ENCODE measurements at places on chromosomes 2 and 18.

GRCh38 chr18:57587098-57587661 is 678 bp upstream of the FECH start:
- DNase-seq: no peak

- no peak for DNase-seq
Observed at GRCh38 chr2:149375801-149376361, 45.5 kb downstream of the LYPD6 start.

DNA sequence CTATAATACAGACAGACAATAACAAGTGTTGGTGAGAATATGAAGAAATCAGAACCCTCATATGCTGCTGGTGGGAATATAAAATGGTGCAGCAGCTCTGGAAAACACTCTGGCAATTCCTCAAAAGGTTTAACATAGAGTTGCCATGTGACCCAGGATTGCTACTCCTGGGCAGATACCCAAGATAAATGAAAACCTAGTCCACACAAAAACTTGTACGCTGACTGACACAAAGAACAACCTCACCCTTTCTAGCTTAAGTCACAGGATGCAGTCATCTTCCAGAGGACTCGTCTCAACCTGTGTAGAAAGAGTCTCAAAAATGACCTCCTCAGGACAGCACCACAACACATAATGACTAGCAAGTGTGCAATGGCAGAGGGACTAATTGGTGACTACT is 71.6 kb upstream of the ACAA2 start:
- no peak for DNase-seq

GRCh38 chr18:47883771-47884413 is 46.6 kb downstream of the SMAD2 start:
- DNase-seq: no peak

GRCh38 chr18:64090876-64091275 is 58.0 kb downstream of the LINC00305 start:
- no peak for DNase-seq

DNA sequence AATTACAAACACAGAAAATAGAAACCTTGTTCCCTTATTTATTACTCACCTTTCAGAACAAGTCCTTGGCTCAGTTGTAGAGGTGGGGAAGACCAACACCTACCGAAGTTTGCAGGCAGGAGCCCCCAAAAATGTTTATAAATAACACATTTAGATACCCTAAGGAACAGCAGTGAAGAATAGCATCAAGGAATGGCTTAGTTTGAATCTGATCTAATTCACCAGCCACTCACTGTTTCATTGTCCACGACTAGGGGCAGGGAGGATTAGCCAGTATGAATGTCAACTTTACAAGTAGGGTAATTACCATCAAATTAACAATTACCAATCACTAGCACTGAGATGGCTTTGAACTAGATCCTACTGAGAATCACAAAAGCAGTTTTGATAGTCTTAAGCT is 65.4 kb downstream of the PRPF40A start:
- DNase-seq: no peak

DNA sequence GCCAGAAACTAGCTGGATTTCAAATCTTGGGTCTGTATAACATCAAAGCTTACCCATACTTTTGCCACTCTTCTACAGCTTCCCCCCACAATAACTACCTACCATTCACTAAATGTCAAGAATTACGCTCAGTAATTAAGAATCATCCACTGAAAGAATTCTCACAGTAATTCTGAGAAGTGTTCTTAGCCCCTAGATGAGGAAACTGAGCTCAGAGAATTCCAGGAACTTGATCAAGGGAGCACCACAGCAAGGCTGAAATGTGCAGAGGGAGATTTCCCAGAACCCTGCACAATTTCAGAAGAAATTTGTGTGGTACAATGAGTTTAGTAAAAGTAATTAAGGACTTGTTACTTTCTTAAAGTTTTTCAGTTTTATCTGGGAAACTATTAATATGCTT is 194.5 kb upstream of the STK17B start:
- no peak for DNase-seq

DNA sequence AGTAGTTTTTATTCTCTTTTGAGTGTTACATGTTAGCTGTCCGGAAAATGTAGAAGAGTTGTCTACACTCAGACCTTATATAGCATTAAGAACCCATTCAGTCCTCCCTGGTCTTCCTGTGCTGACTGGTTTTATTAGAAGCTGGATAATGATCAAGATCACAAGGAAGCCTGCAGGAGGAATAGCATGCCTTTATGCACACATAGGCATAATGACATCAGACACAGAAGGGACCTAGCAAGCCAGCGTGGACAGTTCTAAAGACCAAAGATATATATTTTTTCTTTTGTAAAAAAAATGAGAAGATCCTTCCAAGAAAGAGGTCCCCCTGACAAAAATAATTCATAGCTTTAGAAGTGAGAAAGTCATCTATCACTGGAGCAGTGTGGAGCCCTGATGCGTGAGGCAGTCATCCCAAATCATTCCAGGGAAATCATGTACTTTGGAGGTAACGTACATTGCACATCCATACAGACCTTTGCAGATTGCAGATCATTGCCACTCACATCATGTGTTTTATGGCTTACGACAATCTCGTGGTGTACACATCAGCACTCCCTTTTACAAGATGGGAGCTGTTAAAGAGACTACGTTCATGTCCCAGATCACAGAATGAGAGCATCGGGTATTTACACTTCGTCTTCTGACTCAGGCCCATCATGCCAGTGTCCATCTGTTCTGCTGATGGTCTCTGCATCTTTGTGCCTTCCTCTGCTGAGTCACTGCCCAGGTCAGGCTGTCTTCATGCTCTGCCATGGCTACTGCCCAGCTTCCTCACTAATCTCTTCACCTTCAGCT is 334.0 kb downstream of the SOCS6 start:
- DNase-seq: no peak

- DNase-seq: no peak
Observed at GRCh38 chr2:10522170-10522448, 74.0 kb upstream of the ODC1 start.

GRCh38 chr2:75528221-75528977 is 32.3 kb downstream of the EVA1A start:
- no peak for DNase-seq

GRCh38 chr18:3358310-3358709 is 91.7 kb upstream of the TGIF1 start:
- no peak for DNase-seq

DNA sequence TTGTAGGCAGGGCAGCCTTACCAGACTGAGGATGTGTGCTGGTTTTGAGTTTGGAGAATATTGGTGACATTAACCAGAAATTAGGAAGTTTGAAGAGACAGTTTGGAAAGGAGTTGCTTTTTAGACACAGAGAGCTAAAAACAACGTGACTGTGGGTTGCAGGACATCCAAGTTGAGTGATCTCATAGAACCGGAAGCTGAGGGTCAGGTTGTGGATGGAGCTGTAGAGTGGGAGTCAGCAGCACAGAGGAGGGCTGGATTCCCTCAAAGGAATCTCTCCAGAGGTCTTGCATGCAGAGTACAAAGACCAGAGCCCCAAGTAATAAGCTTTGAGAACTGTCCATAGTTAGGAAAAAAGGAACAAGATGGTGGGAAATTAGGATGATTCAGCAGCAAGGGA is 9.3 kb downstream of the MAPRE3 start:
- no peak for DNase-seq

GRCh38 chr2:18440141-18440661 is 120.3 kb downstream of the RDH14 start:
- no peak for DNase-seq

Measured in activated T-helper 1 cell treated with anti-CD3 and anti-CD28 coated beads, Interleukin-2, amount 50 U/mL, for 16 hours (primary cell).